ENCODE measurements at places on chromosomes 6 and 20.

DNA sequence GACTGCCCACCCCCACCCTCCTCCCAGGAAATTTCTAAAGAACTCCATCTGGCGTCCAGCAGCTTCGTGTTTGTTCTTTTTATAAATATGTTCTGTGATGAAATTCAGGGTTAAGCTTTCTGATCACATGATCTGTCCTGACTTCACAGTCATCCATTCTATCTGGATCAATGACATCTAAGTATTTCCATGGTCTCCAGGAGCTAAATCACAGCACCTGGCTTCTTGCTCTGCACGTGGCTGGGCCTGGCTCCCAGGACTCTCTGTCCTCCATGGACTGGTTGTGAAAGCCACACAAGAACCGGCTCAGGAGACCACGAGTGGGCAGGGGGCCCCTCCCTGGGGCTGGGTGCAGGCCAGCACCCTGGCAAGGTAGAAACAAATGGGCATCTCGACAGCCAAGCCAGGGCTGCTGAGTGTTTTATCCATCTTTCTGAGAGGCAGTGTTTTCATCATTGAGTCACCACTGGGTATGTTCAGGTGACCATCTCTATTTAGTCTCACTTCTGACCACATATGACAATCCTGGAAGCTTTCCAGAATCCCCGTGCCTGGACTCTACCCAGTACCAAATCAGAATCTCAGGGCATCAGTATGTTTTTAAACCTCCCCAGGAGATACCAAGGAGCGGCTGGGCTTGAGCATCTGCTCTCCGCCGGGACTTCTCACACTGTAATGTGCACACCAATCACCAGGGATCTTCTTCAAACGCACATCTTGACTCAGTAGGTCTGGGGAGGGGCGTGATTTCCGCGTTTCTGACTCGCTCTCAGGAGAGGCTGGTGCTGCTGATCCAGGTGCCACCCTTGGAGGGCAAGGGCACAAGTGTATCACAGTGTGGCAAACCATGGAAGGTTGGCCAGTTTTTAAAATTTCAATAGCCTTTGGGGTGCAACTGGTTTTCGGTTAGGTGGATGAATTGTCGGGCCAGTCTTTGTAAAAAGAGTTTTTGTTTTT lies 31.6 kb upstream of the PXDC1 start:
- no peak for DNase-seq

DNA sequence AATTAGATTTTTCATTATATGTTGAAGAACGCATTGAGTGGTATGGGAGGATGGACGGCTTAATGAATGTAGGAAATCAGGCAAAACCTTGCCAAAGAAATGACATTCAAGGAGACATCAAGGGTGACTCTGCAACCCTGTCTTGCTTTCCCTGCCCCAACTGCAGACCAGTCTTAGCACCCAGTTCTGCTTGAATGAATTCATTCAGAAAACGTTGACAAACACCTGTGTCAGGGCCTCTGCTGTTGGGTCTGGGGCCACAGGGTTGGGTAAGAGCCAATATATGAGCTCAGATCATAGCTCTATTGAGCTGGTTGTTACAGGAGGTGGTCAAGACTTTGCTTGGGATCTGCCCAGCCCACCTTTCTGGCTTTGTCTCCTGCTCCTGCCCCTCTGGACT lies 7.7 kb upstream of the ASXL1 start:
- DNase-seq: no peak

DNA sequence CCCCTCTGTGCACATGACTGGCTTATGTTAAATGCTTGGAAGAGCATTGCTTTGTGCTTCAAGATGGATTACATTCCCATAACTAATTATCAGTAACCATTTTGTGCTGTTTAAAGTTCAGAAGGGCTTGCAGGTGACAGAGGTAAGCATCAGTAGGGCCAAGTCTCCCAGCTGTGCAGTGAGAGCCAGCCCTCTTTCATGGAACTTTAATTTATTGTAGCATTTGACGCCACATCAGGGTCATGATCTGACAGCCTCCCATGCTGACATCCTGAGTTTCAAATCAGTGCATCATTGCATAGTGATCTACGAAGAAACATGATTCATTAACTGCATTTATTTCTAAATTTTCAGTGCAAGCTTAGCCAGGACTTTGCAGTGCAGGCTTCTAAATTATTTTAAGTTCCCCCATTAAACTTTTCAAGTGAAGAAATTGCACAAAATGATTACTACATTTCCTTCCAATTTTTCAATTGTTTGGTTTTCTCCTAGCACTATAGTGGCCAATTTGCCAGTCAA lies 380.9 kb downstream of the UTRN start:
- DNase-seq: no peak

- DNase-seq: no peak
These were observed 309.8 kb downstream of the HIVEP2 start for GRCh38 chr6:142635130-142635529.

DNA sequence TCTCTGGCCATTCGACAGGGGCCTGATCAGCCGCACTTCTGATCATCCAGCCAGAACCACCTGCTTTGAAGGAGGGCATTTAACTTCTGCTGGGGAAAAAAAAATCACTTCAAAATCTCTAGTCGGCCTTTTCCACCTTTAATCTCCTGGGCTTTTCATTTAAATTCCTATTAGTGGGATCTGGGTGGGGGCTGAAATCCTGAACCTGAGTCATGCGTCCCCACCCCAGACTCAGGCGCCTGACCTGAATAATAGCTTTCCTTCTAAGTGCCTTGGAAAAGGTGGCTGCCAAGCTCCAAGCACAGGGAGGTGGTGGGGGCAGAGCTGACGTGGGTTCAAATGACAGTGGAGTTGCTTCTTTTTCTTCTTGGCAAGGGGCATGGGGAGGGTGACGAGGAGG lies 246.0 kb upstream of the EXOC2 start:
- DNase-seq: no peak

GRCh38 chr20:41560970-41561369 lies 57.2 kb downstream of the CHD6 start:
- DNase-seq: no peak

Measured in stimulated activated naive CD8-positive, alpha-beta T cell treated with anti-CD3 and anti-CD28 coated beads, Interleukin-15, amount 100 ng/mL, for 72 hours (primary cell).